Liver (tissue), 10 donors: ENCODE measurements at places on chromosomes 7 and 10. TPM values are rescaled to one million over a fixed set of nuclear protein-coding genes. Genes with fewer than 3 reads are reported as not detected.

DNA sequence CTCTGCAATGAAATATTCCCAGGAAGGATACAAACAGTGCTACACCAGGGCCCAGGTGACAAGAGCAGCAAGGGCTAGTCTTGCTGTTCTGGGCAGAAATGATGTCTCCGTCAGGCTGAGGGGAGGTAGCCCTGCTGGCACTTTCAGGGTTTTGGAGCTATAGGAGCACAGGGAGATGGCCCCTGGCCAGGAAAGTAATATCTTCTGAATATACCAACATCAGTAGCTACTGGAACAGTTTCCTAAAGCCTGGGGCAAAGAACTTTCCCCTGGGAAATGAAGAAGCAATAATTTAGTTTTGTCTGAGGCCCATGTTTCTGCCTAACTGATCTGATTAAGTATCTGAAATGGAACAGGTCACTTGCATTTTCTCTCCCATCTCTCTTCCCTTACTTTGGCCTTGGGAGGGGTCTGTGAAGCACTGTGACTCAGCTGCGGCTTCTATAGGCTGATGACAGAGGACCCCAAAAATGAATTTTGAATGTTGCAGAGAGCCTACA lies 489.1 kb upstream of the PODXL start:
- no peak overlapping the region for H3K27ac ChIP-seq
- H3K4me3 ChIP-seq, result no peak overlapping the region
- no peaks in the 10 kb centered on the region for H3K4me1 ChIP-seq
- H3K36me3 ChIP-seq, result no peaks in the 10 kb centered on the region
- H3K27me3 ChIP-seq, result no peaks in the 10 kb centered on the region

- no peaks in the 10 kb centered on the region for H3K27me3 ChIP-seq
- H3K36me3 ChIP-seq, result no peaks in the 10 kb centered on the region
- H3K4me3 ChIP-seq, result no peak overlapping the region
Measured at GRCh38 chr10:121942749-121943416, 15.1 kb upstream of the ATE1 start.

- H3K4me1 ChIP-seq, result no peaks in the 10 kb centered on the region
- DNase-seq, result no peak
- H3K4me3 ChIP-seq, result no peak overlapping the region
Measured at GRCh38 chr7:68484731-68485130, 1113.5 kb upstream of the AUTS2 start.

GRCh38 chr7:155583636-155584035 lies 37.3 kb upstream of the CNPY1 start:
- DNase-seq, result no peak
- no peaks in the 10 kb centered on the region for H3K4me1 ChIP-seq
- H3K27ac ChIP-seq, result no peak overlapping the region
- H3K4me3 ChIP-seq, result no peak overlapping the region

DNA sequence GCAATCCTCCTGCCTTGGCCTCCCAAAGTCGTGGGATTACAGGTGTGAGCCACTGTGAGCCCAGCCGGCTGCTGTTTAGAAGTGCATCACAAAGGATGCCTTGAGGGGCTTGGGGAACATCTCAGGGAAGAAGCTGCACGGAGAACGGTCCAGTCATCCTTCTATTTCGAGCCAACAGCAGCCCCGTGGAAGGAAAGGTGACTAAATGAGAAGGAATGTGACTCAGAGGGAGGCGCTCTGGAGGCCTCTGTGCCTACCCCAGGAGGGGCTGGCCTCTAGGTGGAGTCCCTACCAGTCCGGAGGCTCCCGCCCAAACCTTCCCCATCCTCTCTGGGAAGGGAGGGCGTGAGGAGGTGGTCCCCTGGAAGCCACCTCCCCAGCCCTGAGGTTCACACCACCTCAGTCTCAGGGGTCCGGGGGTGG lies 76.2 kb downstream of the CTBP2 start:
- H3K27me3 ChIP-seq, result no peaks in the 10 kb centered on the region
- H3K36me3 ChIP-seq, result no peaks in the 10 kb centered on the region
- peaks cover 15% of the 10 kb centered on the region for H3K4me1 ChIP-seq
- DNase-seq, result no peak

The PTER gene
- total RNA-seq, result 9.2 TPM

The KCNMA1 gene
- 9.7 TPM for total RNA-seq

The LHFPL3 gene
- total RNA-seq, result not detected
